Fibroblast of lung (primary cell): ENCODE measurements at places on chromosomes 2 and 18. TPM values are rescaled to one million over a fixed set of nuclear protein-coding genes. Genes with fewer than 3 reads are reported as not detected.
A peak's percentile ranks its signal among the peaks of the same experiment; 100 is the strongest.

The LYPD6B gene
- total RNA-seq, result not detected in 2 replicates

DNA sequence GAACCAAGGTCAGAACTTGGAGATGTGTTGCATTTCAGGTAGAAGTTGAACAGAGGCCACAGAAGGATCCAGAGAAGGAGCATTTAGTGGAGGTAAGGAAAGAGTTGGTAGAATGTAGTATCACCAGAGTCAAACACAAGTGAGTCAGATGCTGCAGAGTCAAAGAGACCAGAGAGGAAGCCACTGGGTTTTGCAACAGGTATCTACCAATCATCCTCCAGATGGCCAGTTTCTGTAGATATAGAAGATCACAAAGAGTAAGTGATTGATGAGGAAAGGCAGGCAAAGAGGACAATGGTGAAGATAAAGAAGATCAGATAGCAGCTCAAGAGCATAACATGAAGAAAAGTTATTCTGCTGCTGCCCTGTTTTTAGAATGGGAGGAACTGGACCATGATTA lies 75.9 kb downstream of the GTF3C3 start:
- peaks cover 3% of the 10 kb centered on the region for H3K4me1 ChIP-seq
- no peaks in the 10 kb centered on the region for H3K36me3 ChIP-seq
- H3K27ac ChIP-seq, result no peak overlapping the region

- no peaks in the 10 kb centered on the region for H3K27me3 ChIP-seq
- H3K36me3 ChIP-seq, result no peaks in the 10 kb centered on the region
- H3K27ac ChIP-seq, result no peak overlapping the region
- no peaks in the 10 kb centered on the region for H3K4me1 ChIP-seq
Observed at GRCh38 chr18:27797484-27797883, 379.4 kb downstream of the CDH2 start.

DNA sequence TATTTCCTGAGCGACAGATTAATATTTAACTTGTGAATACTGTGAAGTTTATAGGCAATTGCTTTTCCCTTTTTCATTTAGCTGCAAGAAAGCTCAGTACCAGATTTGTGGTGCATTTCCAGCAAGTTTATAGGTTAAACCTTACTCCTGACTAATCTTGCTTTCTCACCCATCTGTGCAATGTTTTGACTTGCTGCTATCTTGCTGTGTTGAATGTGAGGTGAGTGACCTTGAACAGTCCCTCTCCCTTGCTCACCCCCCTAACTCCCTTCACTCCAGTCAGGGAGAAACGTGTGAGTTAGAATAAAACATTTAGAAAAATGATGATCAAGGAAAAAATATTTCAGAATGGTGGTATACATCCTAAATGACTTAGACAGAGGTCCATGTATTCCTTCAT lies 39.8 kb upstream of the PARD3B start:
- no peak overlapping the region for H3K27ac ChIP-seq
- H3K4me3 ChIP-seq, result no peak overlapping the region
- H3K4me1 ChIP-seq, result no peaks in the 10 kb centered on the region
- no peaks in the 10 kb centered on the region for H3K36me3 ChIP-seq
- peak; percentile 18 for DNase-seq

GRCh38 chr2:85457877-85458316 lies 39.4 kb downstream of the SH2D6 start:
- no peak for DNase-seq
- H3K27me3 ChIP-seq, result no peaks in the 10 kb centered on the region
- no peaks in the 10 kb centered on the region for H3K4me1 ChIP-seq
- no peaks in the 10 kb centered on the region for H3K36me3 ChIP-seq

GRCh38 chr2:115124817-115125216 lies 682.4 kb downstream of the DPP10 start:
- H3K27me3 ChIP-seq, result no peaks in the 10 kb centered on the region
- no peaks in the 10 kb centered on the region for H3K36me3 ChIP-seq
- H3K4me3 ChIP-seq, result no peak overlapping the region

DNA sequence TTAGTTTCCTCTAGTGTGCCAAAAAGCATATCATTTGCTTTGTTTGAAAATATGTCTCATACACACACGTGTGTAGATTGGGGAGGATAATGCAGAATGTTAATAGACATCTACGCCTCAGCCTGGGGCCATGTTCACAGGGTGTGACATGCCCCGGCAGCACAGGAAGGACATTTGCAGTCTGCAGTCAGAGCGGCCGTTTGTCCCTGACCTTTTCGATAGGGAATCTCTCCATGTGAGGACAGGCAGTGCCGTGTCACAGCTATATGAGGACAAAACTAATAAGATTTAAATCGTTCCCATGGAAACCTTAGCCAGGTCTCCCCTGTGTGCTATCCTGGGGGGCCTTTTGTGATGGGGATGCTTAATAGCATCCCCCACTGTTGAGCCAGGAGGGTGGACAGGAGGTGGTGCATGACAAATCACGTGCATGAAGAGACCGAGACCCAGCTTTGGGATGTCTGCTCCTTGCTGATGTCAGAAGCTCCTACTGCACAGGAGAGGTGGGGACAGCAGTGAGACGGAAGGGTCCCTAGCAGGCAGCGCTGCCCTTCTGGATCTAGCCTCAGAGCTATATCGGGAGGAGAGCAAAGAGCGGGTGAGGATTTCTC lies 100.6 kb downstream of the RNF144A start:
- H3K27ac ChIP-seq, result no peak overlapping the region
- no peaks in the 10 kb centered on the region for H3K4me1 ChIP-seq
- H3K27me3 ChIP-seq, result no peaks in the 10 kb centered on the region
- no peak for DNase-seq
- H3K4me3 ChIP-seq, result no peak overlapping the region
- H3K36me3 ChIP-seq, result no peaks in the 10 kb centered on the region

DNA sequence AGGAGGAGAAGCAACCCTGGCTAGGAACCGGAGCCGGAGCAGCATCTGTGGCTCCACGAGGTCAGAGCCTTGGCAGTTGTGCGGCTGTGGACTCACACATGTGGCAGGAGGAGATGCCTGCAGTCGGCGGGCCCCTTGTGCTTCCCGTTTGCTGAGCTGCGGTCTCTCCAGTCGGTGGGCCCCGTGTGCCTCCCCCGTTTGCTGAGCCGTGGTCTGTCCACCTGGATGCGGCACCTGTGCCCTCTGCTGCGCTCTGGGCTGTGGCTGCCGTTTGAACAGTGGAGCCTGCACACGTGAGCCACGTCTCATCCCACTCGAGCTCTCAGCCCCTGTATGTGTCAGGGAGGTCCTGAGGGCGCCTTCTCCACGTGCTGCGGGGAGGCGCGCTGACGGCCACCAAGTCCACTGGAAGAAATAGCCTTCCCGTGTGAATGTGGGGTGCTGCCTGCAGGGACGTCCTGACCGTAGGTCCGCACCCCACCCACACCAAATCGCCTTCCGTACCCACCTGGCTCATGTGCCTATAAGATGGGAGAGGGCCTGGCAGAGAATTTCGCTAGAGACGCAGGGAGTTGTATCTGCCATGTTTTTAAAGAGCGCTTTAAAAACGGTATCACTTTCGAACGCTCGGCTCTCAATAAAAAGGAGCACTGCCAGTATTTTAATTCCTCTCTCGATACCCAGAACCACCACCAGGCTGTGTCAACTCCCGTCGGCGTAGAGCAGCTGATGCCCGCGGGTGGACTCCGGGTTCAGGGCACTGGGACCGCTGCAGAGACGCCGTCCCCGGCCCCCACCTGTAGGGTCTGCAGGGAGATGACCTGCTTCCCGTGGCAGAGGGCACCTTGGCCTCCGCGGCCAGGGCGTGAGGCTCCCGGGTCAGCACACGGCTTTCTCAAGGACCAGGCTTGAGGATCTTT lies 117.0 kb downstream of the NFATC1 start:
- H3K4me1 ChIP-seq, result no peaks in the 10 kb centered on the region
- no peaks in the 10 kb centered on the region for H3K36me3 ChIP-seq
- H3K27me3 ChIP-seq, result no peaks in the 10 kb centered on the region
- H3K4me3 ChIP-seq, result no peak overlapping the region
- DNase-seq, result no peak
- H3K27ac ChIP-seq, result no peak overlapping the region

The REG3G gene
- not detected in 2 replicates for total RNA-seq

GRCh38 chr2:30185178-30185577 lies 38.4 kb downstream of the YPEL5 start:
- H3K4me1 ChIP-seq, result no peaks in the 10 kb centered on the region
- no peaks in the 10 kb centered on the region for H3K36me3 ChIP-seq
- peaks cover 6% of the 10 kb centered on the region for H3K27me3 ChIP-seq
- no peak overlapping the region for H3K27ac ChIP-seq

DNA sequence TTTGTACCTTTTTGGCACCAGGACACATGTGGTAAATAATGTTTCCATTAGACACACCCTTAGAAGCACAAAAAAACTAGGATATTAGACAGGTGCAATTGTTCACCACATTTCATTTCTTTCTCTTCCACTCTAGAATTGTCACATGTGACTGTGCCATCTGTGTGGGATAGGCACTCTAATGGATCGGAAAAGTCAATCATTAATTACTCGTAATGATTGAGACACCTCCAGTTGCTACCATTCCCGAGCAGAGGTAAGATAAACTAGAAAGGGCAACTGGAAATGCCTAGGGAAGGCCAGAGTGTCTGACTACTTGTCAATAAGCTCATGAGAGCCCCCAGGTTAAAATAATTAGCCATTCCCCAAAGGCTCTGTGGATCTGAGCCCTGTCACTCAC lies 59.9 kb downstream of the METTL4 start:
- H3K27me3 ChIP-seq, result no peaks in the 10 kb centered on the region
- peaks cover 10% of the 10 kb centered on the region for H3K4me1 ChIP-seq
- H3K27ac ChIP-seq, result no peak overlapping the region
- no peak for DNase-seq
- H3K4me3 ChIP-seq, result no peak overlapping the region

The WDR33 gene
- total RNA-seq, result 20.8 and 27.2 TPM in 2 replicates

The RAX gene
- not detected in 2 replicates for total RNA-seq
